Epithelial cell of proximal tubule (primary cell): ENCODE measurements at places on chromosomes 13 and 19.

DNA sequence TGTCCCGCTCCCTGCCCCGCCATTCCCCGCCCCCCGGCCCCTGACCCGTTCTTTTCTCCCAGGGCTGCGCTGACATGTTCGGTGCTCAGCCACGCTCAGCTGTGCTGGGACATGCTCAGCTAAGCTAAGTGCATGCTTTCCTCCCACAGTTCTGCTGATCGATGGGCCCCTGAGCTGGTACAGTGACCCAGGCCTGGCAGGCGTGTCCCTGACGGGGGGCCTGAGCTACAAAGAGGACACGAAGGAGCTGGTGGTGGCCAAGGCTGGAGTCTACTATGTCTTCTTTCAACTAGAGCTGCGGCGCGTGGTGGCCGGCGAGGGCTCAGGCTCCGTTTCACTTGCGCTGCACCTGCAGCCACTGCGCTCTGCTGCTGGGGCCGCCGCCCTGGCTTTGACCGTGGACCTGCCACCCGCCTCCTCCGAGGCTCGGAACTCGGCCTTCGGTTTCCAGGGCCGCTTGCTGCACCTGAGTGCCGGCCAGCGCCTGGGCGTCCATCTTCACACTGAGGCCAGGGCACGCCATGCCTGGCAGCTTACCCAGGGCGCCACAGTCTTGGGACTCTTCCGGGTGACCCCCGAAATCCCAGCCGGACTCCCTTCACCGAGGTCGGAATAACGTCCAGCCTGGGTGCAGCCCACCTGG lies 3.7 kb downstream of the TNFSF9 start:
- no peak for DNase-seq

DNA sequence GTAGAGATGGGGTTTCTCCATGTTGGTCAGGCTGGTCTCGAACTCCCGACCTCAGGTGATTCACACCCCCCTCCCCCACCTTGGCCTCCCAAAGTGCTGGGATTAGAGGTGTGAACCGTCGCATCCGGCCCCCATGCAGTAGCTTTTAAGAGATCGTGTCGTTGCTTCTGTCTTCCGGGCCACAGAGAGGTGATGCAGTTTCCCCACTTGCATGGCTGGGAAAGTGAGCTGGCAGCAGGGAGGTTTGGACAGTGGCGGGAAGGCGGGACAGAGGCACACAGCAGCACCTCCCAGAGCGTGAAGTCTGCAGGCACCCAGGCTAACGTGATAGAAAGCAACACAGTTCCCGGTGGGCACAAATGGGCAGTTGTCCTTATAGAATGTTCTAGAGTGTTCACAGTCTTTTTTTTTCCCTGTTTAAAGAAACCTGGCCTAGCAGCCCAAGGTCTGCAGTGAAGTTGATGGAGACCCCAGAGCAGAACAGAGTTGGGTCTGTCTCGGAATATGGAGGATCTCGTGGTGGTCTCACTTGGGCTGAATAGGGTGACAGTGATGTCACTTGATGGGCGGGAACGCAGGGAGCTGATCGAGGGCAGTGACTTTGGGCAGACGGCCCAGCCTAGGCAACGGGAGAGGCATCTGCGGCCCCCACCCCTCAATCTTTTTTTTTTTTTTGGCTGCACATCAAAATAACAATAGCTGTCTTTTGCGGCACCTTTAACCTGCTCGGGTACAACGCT lies 4.9 kb downstream of the UHRF1 start:
- no peak for DNase-seq

- DNase-seq: no peak
Measured at GRCh38 chr13:111911754-111912452, 155.0 kb upstream of the SOX1 start.

DNA sequence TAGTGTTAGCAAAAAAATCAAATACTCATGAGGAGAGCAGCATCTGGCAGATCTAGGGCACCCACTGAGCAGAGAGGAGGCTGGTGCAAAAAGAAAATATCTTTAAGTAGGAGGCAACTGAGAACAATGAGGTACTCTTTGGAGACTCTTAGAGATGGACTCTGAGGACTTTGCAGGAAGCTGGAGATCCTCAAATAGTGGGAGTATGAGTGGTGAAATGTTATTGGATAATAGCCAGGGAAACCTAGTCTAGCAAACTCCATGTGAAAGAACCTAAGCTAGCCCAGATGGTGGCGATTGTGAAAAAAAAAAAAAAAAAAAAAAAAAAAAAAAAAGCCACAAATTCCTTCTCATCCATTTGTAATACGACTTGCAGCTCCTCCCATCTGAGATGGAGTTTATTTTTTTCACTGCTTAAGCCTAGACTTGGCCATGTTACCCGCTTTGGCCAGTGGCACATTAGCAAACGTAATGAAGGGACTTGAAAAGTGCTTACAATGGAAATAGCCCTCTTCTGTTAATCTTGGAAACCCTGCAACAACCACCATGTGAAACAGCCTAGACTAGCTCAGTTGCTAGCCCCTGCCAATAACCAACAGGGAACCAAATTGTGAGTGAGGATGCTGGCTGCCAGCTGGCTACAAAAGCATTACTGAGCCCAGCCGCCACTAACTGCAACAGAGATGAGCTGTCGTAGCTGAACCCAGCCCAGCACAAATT lies 476.2 kb downstream of the KLF12 start:
- DNase-seq: no peak

DNA sequence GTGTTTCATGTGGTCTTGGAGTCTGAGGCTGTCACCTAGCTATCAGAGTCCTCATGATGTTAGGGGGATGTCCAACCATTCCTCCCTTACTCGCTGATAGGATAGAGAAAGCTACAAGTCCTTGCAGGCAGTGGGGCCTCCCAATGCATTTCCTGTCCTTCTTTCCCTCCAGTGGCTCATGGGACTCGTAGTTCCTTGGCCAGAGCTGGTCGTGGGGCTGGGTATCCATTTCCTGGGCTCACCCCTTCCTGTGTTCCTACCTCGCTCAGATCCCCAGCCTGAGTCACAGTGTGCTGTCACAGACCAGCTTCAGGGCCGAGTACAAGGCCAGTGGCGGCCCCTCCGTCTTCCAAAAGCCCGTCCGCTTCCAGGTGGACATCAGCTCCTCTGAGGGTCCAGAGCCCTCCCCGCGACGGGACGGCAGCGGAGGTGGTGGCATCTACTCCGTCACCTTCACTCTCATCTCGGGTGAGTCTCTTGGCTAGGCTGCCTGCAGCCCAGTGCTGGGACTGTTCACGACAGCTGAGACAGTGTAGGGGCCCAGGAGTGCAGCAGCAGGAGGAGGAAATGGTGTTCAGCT lies 19.1 kb downstream of the TMEM150B start:
- no peak for DNase-seq

GRCh38 chr13:35499196-35499662 lies 22.7 kb upstream of the MAB21L1 start:
- no peak for DNase-seq

- no peak for DNase-seq
Measured at GRCh38 chr13:28537171-28537570, 42.2 kb upstream of the FLT1 start.

DNA sequence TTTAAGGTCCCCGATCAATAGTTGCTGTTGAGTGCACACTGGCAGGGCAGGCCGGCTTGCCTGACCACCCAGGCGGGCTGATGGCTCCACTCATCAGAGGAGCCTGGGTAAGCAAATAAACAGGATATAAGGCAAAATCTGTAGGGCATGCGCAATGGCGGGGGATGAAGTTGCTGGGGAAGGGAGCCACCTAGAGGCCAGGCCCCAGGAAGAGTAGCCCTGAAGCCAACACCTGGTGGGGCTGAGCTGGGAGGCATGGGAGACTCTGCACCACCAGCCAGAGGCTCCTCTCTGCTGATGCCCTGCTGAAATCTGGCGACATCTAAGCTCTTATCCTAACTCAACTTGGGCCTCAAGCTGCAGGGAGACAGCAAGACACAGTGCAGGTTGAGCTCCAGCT lies 324.3 kb downstream of the ZNF536 start:
- DNase-seq: no peak

DNA sequence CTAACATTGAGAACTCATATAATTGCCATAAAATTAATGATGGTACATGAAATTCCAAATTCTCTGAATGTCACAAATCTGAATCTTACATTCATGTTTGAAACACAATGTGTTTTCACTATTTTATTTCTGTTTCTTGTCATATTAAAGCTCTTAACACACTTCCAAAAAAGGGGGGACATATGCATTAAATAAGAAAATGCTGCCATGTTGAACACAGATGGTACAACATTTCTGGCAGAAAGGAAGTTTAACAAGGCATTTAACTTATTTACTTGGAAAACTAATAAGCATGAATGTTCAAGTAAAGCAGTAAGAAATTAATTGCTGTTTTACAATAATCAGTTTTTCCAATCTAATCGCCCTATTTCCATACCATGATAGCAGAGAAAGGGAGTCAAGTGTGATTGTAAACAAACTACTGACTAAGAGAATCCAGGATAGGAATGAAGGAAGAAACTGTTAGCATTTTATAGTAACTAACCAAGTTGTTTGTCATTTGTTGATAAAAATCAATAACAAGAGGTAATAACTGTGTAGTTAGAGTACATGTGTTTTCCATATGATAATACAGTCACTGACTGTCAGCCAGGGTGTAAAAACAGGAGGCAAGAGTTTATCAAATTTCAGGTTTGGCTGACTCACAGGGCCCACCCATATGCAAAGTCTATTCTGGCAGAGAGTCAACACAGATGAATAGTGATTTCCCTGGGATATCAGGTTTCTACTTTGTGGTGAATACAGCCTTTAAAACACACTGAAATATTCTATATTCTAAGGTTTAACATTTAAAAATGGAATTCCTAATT lies 5.7 kb upstream of the FOXO1 start:
- no peak for DNase-seq

- no peak for DNase-seq
Measured at GRCh38 chr13:26486550-26486949, 70.9 kb upstream of the WASF3 start.

GRCh38 chr13:51222037-51222685 lies at the start of gene FAM124A:
TSS of gene FAM124A (plus strand) at chr13:51222398. CDS start at chr13:51222502, 104 bp downstream.
- no peak for DNase-seq
